Myometrial cell (primary cell): ENCODE measurements at places on chromosomes 16 and 17. TPM values are rescaled to one million over a fixed set of nuclear protein-coding genes. Genes with fewer than 3 reads are reported as not detected.

Gene FAM20A
- total RNA-seq = 7.6 and 21.9 TPM in 2 replicates

Gene KRT36
- not detected in 2 replicates for total RNA-seq

Gene MFAP4
- 73.0 and 114 TPM in 2 replicates for total RNA-seq

Gene INCA1
- total RNA-seq = under 0.01 and 0.53 TPM in 2 replicates

Gene PMFBP1
- 1.2 TPM in 1 of 2 replicates, not detected in the other for total RNA-seq

Gene CLEC19A
- total RNA-seq = not detected in 2 replicates

Gene DPEP3
- not detected in 2 replicates for total RNA-seq

Gene ADPRM
- total RNA-seq = 6.6 and 13.3 TPM in 2 replicates
